GM13976 (cell line): ENCODE measurements at places on chromosomes 5 and 9.

GRCh38 chr5:148559461-148559860 lies 94.9 kb downstream of the HTR4 start:
- DNase-seq, result no peak

GRCh38 chr9:78213712-78214111 lies 22.2 kb upstream of the CEP78 start:
- DNase-seq, result peak; percentile 29

GRCh38 chr9:79257790-79258351 lies 313.9 kb upstream of the TLE4 start:
- DNase-seq, result no peak

DNA sequence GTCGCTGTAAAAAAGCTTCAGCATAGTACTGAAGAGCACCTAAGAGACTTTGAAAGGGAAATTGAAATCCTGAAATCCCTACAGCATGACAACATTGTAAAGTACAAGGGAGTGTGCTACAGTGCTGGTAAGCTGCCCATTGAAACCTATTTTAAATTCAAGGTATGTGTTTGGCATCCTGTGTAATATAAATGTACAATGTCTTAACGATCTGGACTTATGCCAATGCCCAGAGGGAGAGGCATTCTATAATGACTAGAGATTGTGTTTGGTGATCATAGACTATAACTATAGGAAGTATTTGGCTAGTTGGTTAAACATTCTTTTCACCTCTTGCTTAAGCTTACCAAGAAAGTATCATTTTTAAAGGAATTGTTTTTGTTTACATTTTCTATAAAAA lies 95.7 kb downstream of the INSL6 start:
- no peak for DNase-seq

DNA sequence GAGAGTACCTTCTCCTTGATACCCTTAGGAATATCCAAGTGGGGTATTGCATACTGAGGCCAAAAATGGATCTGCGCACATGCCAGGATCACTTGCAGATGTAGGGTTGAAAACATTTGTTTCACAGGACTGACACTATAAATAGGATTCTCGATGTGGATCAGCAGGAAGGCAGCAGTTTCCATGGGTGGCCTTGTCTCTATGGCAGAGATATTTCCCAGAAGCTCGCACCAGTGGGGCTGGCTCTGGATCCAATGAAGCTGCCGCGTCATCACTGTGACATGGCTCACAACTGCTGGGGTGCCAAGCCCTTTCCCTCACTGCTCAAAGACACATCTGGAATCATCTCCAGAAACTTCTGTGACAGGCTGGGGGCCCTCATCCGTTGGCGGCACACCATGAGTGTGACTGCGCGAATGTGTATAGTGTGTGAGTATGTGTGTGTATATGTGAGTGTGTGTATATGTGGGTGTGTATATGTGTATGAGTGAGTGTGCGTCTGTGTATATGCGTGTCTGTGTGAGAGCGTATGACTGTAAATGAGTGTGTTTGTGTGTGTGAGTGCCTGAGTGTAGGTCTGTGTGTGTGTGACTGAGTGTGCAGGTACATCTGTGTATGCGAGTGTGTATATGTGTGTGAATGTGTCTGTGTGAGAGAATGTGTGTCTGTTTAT lies 182.5 kb downstream of the GAS1 start:
- no peak for DNase-seq

- DNase-seq, result no peak
Observed at GRCh38 chr5:179564526-179564925, 14.2 kb downstream of the RUFY1 start.

DNA sequence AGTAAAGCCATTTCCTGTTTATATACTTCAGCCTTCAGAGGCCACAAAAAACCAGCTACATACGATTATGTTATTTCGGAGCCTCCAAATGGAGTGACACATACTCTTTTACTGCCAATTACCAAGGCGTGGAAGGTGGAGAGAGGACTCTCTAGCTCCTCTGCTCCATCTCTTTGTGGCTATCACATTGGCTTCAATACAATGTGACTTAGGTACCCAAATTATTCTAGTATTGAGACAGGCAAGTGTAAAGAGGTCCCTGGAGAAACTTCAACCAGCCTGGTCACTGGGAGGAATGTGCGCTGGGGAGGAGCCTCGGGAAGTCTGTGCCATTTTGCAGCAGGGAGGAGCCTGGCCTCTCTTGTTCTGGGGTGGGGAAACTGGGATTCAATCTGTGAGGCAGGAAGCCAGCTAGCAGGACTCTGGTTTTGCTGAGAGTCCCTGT lies 85.8 kb upstream of the TAS2R1 start:
- DNase-seq, result no peak

DNA sequence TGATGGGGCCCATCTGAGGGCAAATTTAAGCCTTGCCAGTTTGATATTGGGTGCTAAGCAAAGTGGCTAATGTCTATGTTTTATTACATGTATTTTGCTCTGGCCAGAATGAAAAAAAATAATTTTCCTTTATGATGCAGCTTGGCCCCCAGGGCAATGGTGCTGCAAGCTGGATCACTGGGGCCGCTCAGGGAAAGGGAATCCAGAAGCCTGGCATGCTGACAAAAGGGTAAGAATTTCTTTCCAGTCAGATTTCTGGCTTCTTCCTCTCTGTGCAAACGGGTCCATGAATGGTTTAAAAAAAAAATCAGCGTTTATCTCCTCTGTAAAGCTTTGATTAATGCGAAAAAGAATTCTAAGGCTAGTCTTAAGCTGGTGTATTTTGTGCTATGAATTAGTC lies 138.4 kb downstream of the MAPKAP1 start:
- DNase-seq, result no peak

- DNase-seq, result no peak
Observed at GRCh38 chr5:133370904-133371303, 241.4 kb downstream of the FSTL4 start.
